Islet precursor cell (in vitro differentiated cells): ENCODE measurements at places on chromosomes 11 and 22.

- no peak for DNase-seq
Observed at GRCh38 chr11:44235765-44236201, 74.2 kb downstream of the ALX4 start.

GRCh38 chr11:71491940-71492339 is 35.1 kb upstream of the KRTAP5-7 start:
- no peak for DNase-seq

DNA sequence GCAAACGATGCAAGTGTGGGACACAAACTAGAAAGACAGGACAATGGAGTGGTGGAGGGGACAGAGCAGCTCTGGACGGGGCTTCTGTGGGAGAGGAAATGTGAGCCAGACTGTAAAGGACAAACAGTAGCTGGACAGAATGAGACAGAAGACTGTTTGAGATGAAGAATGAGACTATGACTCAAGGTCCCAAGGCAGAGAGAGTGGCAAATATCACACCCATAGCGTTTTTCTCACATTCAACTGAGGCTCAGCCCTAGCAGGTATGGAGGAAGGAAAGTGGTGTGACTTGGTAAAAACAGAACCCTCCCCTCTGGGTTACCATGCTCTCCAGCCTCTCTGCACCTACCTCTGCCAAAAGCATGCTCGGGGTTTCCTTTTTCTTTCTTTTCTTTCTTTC is 96.5 kb downstream of the RPL27A start:
- peak; percentile 25 for DNase-seq

- DNase-seq: no peak
Observed at GRCh38 chr22:45265535-45265934, 19.2 kb upstream of the UPK3A start.

- DNase-seq: no peak
Observed at GRCh38 chr11:6526411-6527135, 29.5 kb downstream of the DNHD1 start.

GRCh38 chr22:26055693-26056092 is 113.6 kb upstream of the SEZ6L start:
- DNase-seq: no peak

GRCh38 chr22:19631899-19632667 is 82.2 kb upstream of the SEPTIN5 start:
- DNase-seq: peak; percentile 74
